Left lung (tissue), 14 donors: ENCODE measurements at places on chromosomes 6 and 20. TPM values are rescaled to one million over a fixed set of nuclear protein-coding genes. Genes with fewer than 3 reads are reported as not detected.
A peak's percentile ranks its signal among the peaks of the same experiment; 100 is the strongest.

DNA sequence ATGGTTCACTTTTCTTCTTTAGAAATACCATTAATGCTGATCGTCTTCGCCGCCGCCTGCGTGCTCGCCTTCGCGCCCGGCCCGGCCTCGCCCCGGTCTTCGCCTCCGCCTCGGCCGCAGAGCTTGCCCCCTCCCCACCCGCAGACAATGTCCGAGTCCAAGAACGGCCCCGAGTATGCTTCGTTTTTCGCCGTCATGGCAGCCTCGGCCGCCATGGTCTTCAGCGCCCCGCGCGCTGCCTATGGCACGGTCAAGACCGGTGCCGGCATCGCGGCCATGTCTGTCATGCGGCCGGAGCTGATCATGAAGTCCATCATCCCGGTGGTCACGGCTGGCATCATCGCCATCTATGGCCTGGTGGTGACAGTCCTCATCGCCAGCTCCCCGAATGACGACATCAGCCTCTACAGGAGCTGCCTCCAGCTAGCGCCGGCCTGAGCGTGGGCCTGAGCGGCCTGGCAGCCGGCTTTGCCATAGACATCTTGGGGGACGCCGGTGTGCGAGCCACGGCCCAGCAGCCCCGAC, 4.8 kb upstream of the PRPH2 start:
- peak overlapping the region; percentile 75 for H3K27ac ChIP-seq
- H3K36me3 ChIP-seq: no peaks in the 10 kb centered on the region
- peak overlapping the region; percentile 39 for H3K4me3 ChIP-seq
- no peaks in the 10 kb centered on the region for H3K4me1 ChIP-seq
- H3K27me3 ChIP-seq: no peaks in the 10 kb centered on the region
- peak; percentile 82 for DNase-seq

GRCh38 chr20:43583133-43583864, 7.4 kb upstream of the IFT52 start:
- peaks cover 4% of the 10 kb centered on the region for H3K4me1 ChIP-seq
- no peaks in the 10 kb centered on the region for H3K36me3 ChIP-seq
- H3K27me3 ChIP-seq: no peaks in the 10 kb centered on the region
- H3K27ac ChIP-seq: no peak overlapping the region
- no peak overlapping the region for H3K4me3 ChIP-seq

DNA sequence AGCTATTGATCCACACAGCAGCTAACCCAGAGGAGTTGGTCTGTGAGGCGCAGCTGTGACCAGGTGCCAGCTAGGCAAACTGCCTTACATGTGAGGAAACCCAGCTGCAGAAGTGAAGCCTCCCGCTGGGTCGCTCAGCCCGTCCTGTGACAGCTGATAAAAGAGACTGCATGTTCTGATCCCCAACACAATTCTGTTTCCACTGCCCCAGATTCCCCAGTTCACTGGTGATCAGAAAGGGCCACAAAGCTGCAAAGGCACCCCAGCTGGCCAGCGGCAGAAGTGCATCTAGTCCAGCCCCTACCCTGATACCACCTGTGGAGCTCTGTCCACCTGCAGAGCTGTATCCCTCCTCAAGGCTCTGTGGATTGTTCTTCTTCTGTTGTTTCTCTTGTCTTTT, 64.5 kb downstream of the CTNNBL1 start:
- no peaks in the 10 kb centered on the region for H3K36me3 ChIP-seq
- H3K4me1 ChIP-seq: no peaks in the 10 kb centered on the region
- H3K27me3 ChIP-seq: no peaks in the 10 kb centered on the region
- H3K27ac ChIP-seq: no peak overlapping the region

DNA sequence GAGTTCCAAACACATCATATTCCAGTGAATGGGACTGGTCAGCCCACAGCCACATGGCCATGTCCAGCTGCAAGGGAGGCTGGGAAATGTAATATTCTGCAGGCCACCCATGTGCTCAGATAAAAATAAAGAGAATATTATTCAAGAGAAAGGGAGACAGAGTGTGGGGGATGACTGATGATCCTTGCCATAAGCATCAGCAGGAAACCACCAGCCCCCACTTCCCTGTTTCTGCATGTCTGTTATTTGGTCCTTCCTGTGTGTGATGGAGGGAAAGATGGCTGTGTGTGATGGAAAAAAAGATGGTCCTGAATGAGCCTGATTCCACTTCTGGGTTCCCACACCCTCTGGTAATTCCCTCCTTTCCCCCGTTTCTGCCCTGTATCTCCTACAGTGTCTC, 13.1 kb upstream of the RSPO4 start:
- no peak for DNase-seq
- no peak overlapping the region for H3K27ac ChIP-seq
- no peaks in the 10 kb centered on the region for H3K27me3 ChIP-seq

GRCh38 chr6:112781241-112781640, 434.1 kb downstream of the RFPL4B start:
- H3K4me1 ChIP-seq: peaks cover 4% of the 10 kb centered on the region
- H3K36me3 ChIP-seq: no peaks in the 10 kb centered on the region
- H3K4me3 ChIP-seq: no peak overlapping the region
- no peak overlapping the region for H3K27ac ChIP-seq
- no peak for DNase-seq

The RAB44 gene
- 0.37 TPM for total RNA-seq

GRCh38 chr20:64092258-64093012, 8.2 kb upstream of the LKAAEAR1 start:
- no peaks in the 10 kb centered on the region for H3K4me1 ChIP-seq
- H3K27me3 ChIP-seq: no peaks in the 10 kb centered on the region
- no peaks in the 10 kb centered on the region for H3K36me3 ChIP-seq
- no peak for DNase-seq

DNA sequence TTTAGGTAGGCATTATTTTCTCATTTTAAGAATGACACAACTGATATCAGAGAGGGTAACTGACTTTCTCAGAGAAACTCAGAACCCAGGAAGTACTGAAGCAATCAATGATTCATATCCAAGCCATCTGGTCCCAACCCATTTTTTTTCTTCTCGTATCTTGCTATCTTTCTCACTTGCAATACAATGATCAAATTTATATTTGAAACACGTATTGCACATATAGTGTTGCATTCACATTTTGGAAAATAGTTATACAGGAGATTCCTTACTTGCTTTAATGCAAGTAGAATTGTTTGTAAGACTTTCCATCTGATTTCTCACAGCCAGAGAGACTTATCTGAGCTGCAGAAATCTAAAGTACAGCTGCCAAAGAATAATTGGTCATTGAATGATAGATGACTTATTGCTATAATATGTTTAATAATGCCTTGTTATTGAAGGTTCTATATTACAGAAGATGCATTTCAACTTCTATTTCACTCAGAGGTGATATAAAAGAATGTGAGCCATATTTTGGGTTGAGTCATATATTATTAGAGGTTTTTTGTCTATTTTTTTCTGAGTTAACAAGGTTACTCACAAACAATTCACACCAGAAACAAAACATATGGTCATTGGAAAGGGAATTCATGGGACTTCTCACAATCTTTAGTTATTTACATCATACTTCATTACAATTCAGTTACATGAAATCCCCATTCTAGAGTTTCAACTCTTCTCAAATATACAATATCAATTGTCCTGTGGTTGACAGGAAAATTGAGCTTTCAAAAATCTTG, 337.5 kb upstream of the CITED2 start:
- no peak overlapping the region for H3K4me3 ChIP-seq
- DNase-seq: peak; percentile 36
- peaks cover 5% of the 10 kb centered on the region for H3K4me1 ChIP-seq
- H3K27ac ChIP-seq: no peak overlapping the region

DNA sequence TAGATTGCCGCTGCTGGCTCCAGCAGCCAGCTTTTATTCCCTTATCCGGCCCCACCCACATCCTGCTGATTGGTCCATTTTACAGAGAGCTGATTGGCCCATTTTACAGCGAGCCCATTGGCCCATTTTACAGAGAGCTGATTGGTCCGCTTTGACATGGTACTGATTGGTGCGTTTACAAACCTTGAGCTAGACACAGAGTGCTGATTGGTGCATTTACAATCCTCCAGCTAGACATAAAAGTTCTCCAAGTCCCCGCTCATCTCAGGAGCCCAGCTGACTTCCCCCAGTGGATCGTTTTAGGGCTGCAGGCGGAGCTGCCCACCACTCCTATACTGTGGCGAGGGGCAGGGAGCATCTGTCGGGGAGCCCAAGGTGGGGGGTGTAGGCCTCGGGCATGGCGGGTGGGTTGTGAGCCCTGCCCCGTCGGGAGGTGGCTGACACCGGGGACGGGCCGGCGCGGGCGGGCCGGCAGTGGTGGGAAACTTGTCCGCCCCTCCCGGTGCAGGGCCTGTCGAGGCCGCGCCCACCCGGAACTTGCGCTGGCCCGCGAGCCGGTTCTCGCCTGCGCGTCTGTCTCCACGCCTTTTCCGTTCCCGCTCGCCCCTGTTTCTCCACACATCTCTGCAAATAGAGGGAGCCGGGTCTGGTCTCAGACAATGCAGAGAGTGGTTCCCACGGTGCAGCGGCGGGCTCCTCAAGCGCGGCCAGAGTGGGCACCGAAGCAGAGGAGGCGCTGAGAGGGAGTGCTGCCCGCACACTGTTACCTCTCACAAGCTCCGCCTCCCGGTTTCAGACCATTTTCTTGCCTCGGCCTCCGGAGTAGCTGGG, 86.1 kb upstream of the STMND1 start:
- H3K27ac ChIP-seq: no peak overlapping the region
- no peaks in the 10 kb centered on the region for H3K36me3 ChIP-seq
- peak overlapping the region; percentile 36 for H3K4me3 ChIP-seq

GRCh38 chr6:33772902-33773472, 15.9 kb downstream of the LEMD2 start:
- peaks cover 5% of the 10 kb centered on the region for H3K27me3 ChIP-seq
- no peak for DNase-seq
- peaks cover 6% of the 10 kb centered on the region for H3K4me1 ChIP-seq

DNA sequence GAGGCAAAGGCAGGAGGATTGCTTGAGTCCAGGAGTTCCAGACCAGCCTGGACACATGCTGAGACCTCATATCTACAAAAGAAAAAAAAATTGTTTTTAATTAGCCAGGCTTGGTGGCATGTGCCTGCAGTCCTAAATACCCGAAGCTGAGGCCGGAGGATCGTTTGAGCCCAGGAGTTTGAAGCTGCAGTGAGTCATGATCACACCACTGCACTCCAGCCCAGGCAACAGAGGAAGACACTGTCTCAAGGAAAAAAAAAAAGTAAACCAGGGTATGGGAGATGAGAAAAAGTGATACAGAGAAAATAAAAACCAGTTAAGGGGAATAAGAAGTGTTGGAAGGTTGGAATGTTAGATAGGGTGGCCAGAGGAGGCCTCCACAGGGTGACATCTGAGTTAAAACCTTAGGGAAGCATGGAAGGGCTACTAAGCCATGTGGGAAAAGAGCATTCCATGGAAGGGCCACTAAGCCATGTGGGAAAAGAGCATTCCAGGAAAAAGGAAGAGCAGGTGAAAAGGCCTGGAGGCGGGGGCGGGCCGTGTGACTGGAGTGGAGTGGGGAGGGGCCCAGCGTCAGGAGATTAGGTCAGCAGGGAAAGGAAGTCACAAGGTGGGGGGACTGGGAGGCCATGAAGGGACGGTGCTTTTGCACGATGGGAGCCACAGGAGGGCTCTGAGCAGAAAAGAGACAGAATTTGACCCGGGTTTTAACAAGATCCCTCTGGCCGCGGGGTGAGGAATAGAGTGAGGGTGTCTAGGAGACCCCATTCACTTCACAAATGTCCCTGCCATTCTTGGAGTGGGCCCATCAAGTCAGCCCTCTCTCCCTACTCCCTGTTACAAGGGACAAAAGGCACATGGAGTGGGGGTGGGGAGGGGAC, 18.3 kb downstream of the CPNE5 start:
- peaks cover 5% of the 10 kb centered on the region for H3K4me1 ChIP-seq
- H3K27ac ChIP-seq: no peak overlapping the region
- peak; percentile 54 for DNase-seq
- no peak overlapping the region for H3K4me3 ChIP-seq
- no peaks in the 10 kb centered on the region for H3K27me3 ChIP-seq
- no peaks in the 10 kb centered on the region for H3K36me3 ChIP-seq

DNA sequence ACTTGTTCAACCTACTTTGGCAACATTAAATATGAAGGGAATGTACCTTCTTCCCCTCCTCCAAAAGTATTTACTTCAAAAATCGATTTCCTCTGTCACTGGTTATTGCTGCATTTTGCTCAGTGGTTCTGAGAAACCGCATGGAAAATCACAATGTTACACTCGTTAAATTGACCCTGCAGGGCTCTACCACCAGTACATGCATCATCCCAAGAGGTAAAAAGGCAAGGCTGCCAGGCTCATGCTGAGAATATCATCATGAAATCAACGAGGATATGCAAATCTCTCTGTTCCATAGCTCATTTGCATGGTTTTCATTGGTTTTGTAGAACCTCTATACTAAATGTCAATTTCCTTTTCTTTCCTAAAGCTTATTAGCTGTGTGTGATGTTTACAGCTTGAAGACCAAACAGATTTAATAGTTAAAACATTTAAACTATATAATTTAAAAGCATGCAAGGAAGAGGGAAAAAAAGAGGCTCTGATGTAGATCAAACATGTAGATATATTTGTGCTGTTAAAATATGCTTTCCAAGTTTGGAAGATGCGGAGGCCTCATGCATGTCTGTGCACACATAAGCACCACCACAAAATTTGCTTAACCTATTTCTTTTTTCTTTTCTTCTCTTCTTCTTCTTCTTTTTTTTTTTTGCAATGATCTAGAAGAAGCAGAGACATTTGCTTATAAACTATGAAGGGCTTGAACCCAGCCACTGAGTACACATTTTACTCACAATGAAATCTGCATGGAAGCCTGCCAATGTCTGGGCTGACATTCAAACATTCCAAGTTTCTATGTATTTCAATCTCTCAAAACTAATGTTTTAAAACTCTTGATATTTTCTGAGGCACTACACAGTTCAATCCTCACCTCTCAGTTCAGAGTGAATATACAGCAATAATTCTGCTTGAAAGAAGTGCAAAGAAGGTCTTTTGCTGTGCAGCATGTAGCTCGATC, 194.0 kb downstream of the GMPR start:
- H3K27ac ChIP-seq: no peak overlapping the region
- peaks cover 14% of the 10 kb centered on the region for H3K4me1 ChIP-seq
- H3K36me3 ChIP-seq: no peaks in the 10 kb centered on the region
- H3K27me3 ChIP-seq: no peaks in the 10 kb centered on the region
- H3K4me3 ChIP-seq: no peak overlapping the region

The CALHM4 gene
- not detected for total RNA-seq

DNA sequence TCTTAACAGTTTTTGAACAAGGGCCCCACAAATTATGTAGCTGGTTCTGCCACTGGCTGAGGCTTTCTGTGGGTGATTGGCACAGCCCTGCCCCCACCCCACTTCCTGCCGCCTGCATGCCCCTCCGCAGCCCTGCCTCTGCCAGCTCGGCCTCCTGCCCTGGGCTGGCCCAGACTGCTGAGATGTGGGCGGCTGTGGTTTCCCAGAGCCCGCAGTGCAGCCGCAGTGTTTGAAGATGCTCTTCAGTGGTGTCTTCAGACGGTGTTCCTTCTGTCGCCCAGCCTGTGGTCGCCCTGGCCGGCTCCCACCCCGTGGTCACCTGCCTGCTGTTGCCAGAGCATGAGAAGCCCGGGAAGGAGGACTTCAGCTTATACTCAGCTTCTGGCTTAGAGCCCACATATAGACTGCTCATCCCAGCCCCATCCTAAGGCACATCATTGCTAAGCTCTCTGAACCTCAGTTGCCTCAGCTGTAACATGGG, 154.3 kb downstream of the VEGFA start:
- H3K27ac ChIP-seq: no peak overlapping the region
- no peaks in the 10 kb centered on the region for H3K36me3 ChIP-seq
- no peak for DNase-seq
- H3K4me3 ChIP-seq: no peak overlapping the region
